ENCODE measurements at places on chromosomes 11 and 22.

DNA sequence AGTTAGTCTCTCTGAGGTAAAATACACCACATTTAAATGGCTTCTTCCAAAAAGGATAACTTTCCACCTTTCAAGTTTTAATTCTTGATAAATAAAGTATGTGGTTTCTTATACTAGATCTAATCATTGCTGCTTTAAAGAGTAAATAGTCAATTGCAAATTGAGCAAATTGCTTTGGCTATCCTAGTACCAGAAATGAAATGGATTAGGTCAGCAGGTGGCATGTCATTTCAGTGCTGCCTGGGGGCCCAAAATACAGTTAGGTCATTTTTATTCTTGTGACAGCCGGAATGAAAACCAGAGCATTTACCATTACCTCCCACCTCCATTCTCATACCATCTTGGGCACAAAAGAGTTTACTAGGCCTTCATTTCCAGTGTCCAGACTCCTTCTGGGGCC lies 70.2 kb downstream of the PHF21A start:
- no peak for DNase-seq

DNA sequence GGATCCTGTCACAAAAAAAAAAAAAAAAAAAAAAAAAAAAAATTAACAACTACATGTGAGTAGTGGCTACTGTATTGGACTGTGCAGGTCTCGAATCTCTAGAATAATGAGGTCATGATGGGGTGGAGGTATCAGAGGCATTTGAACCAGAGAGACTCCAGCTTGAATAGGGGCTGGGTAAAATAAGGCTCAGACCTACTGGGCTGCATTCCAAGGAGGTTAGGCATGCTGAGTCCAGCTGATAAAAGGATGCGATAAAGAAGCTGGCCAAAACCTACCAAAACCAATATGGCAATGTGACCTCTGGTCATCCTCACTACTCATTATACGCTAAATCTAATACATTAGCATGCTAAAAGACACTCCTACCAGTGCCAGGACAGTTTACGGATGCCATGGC lies 5.9 kb upstream of the PACSIN3 start:
- no peak for DNase-seq

GRCh38 chr11:45665206-45665932 lies at the start of gene CHST1:
CHST1 (minus strand) TSS chr11:45665622; CDS start chr11:45650923, 14,699 bp downstream.
- no peak for DNase-seq

DNA sequence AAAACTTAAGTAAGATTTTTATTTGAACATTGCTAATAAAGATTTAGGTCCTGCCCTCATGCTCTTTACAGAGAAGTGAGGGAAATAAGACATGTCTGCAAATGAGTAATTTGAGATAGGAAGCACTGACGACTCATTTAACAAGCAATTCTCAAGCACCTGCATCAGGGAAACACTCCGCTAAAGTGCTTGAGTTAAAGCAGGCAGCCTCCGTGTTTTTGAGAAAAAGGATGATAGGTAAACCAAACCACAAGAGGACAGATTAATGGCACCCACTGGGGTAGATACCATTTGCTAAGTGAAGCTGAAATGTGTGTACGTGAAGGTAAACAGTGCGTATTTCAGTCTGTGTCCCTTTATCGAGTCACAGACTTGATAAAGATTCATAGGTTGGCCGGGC lies 184.6 kb upstream of the CARD18 start:
- DNase-seq: no peak

DNA sequence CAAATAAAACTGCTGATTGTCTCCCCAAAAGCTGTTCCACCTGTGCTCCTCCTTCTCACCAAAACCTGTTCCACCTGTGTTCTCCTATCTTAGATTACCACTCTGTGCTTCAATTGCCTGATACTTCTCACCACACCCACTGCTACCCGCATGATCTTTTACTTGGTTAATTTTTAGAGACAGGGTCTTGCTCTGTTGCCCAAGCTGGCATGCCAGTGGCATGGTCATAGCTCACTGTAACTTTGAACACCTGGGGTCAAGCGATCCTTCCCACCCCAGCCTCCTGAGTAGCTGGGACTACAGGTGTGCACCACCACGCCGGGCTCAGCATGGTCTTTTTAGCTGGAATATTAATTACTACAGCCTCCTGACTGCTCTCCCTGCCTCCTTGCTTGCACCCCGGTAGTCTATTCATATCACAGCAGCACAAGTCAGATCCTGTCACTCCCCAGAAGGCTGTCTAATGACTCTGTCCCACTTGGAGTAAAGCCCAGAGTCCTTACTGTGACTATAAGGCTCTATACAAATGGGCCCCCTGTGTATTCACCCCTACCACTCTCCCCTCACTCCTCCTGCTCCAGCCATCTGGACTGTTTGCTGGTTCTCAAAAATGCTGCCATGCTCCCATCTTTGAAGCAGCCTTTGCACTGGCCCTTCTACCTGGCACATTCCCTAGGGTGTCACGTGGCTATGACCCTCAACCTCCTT lies 3.5 kb downstream of the C11orf91 start:
- DNase-seq: no peak

Measured in activated CD8-positive, alpha-beta memory T cell treated with anti-CD3 and anti-CD28 coated beads for 48 hours (primary cell).